Caki2 (cell line): ENCODE measurements at places on chromosomes 7 and 10. TPM values are rescaled to one million over a fixed set of nuclear protein-coding genes. Genes with fewer than 3 reads are reported as not detected.

The PRKAR2B gene
- total RNA-seq = 12.5 and 14.0 TPM in 2 replicates

The GPNMB gene
- 32.7 and 33.1 TPM in 2 replicates for total RNA-seq

The INMT gene
- total RNA-seq = not detected in 2 replicates

The EBLN1 gene
- total RNA-seq = not detected in 2 replicates

The BEND7 gene
- 12.7 and 13.3 TPM in 2 replicates for total RNA-seq

The TRIL gene
- total RNA-seq = 0.20 TPM in 1 of 2 replicates, not detected in the other

The ICA1 gene
- 2.1 and 12.5 TPM in 2 replicates for total RNA-seq

The SNCG gene
- 245 and 315 TPM in 2 replicates for total RNA-seq

The CALML3 gene
- not detected in 2 replicates for total RNA-seq

The LRRD1 gene
- total RNA-seq = not detected in 2 replicates

The GARIN1A gene
- total RNA-seq = not detected in 2 replicates

The LIPF gene
- not detected in 2 replicates for total RNA-seq

The VIPR2 gene
- total RNA-seq = not detected in 2 replicates

The C10orf90 gene
- total RNA-seq = not detected in 2 replicates

The GDF2 gene
- not detected in 2 replicates for total RNA-seq

The CADPS2 gene
- total RNA-seq = 6.5 and 8.6 TPM in 2 replicates
